ENCODE measurements at places on chromosomes 7 and 10. TPM values are rescaled to one million over a fixed set of nuclear protein-coding genes. Genes with fewer than 3 reads are reported as not detected.

Gene TET1
- 0.71 TPM for total RNA-seq

Gene PCGF5
- total RNA-seq = 51.2 TPM

Gene PSMA2
- total RNA-seq = 152 TPM

Gene FAM200A
- 5.6 TPM for total RNA-seq

Gene NXPH1
- not detected for total RNA-seq

Gene PRR15
- 5.0 TPM for total RNA-seq

Gene HTRA1
- total RNA-seq = 55.6 TPM

Gene DNA2
- 11.2 TPM for total RNA-seq

Gene PKD2L1
- 0.38 TPM for total RNA-seq

Gene HYAL4
- total RNA-seq = 0.04 TPM

Gene PVRIG
- not detected for total RNA-seq

Gene UNCX
- total RNA-seq = not detected

Gene RBM33
- total RNA-seq = 35.0 TPM
